ENCODE measurements at places on chromosomes 2 and 18.

- DNase-seq, result no peak
Observed at GRCh38 chr2:28344756-28345373, 47.8 kb upstream of the FOSL2 start.

DNA sequence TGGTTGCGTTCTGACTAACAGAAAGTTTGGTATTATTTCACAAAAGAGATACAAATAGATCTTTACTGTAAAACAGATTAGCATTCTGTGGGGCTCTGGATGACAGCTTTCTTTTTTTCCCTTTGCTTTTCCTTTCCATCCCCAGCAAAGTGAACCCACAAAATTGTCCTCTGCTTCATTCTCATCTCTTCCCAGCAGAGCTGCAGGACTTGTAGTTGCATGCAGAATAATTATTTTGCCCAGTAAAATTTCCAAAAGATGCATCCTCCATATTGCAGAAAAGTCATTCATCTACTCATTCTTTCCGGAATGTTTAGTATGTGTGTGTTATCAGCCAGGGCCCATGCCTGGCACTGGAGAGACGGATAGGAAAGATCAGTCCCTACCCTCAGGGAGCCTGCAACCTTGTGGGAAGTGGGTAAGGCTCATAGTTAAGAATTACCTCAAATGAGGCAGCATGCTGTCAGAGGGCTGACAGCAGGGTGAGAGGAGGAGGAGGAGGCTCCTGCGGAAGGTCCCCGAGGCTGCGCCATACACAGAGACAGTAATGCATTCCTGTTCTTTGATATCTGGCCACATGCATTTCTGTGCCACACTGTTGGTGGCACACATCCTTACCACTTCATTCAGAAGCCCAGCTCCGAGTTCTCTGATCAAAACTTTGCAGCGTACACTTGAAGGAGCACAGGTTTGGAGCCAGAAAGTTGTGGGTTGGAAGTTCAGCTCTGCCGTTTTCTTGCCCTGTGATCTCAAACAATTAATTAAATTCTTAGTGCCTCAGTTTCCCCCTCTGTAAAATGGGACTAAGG, 225.4 kb downstream of the MYCN start:
- no peak for DNase-seq

DNA sequence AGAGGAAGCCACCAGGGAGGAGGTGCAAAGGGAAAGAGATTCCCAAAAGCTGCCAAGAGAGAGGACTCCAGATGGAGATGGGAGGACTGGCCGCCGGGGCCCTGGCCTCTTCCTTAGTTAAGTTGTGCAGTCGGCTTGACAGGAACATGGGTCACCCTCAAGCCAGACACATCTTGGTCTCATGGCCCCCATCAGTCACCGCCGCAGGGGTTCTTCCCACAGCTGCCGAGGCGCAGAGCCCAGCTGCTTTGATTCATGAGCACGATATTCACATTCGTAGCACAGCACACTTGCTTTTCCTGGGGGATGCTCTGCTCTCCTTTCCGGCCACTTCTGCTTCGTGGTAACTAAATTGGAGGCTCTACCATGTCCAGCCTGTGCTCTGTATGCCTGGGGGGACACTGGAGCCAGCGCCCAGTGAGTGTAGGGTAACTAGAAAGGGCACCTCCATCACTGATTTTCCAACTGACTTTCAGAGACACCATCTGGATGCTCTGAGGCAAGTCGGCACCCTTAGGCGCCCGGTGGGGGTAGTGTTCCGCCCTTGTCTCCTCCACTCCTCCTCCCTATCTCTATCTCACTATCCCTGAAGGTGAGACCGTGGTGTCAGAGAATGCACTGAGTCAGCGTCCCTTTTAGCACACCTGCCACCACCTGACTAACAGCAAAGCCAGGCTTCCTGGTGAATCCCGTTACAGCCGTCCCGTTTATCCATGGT, 13.3 kb downstream of the TWIST2 start:
- DNase-seq, result no peak

GRCh38 chr18:50719471-50720324, 100.1 kb downstream of the MRO start:
- no peak for DNase-seq

DNA sequence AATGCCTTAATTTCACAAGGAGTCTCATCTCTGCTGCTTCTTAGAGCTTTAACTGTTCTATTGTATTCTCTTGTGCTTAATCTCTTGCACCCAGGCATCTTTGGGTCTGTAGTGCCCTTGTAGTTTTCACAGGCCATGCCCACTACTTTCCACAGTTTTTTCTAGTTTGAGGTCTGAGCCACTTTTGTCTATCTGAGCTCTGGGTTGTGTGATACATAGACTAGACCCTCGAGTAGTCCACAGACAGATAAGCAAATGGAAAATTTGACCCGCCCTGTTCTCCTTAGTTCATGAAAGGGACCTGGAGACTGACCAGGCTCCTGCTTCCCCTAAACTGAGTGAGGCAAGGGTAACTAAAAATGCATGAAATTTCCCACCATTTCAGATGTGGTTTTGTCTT, 466.8 kb upstream of the ZEB2 start:
- no peak for DNase-seq

- no peak for DNase-seq
Observed at GRCh38 chr2:47535073-47535472, 132.1 kb downstream of the MSH2 start.

GRCh38 chr2:74091391-74091790, 56.3 kb downstream of the BOLA3 start:
- DNase-seq, result no peak
